AML-193 (cell line): ENCODE measurements at places on chromosomes 16 and 17.

DNA sequence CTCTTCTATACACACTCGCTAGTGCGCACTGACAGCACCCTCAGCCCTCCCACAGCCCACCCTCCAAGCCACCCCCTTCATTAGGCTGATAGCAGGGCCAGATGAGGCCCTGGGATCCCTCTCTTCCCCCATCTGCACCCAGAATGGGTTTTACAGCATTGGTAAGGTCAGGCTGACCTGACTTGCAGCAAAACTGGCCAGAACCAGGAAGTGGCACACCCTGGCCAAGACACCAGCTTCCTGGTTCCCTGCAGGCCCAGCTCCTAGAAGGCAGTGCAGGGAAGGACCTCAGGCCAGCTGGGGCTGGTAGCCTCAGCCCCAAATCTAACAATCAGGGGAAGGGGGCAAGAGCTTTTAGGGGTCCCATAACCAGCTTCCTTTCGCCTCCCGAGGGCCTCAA, 50.0 kb upstream of the MRPS23 start:
- DNase-seq = peak; percentile 77

- DNase-seq = no peak
Measured at GRCh38 chr16:84593825-84594724, 23.8 kb downstream of the COTL1 start.

DNA sequence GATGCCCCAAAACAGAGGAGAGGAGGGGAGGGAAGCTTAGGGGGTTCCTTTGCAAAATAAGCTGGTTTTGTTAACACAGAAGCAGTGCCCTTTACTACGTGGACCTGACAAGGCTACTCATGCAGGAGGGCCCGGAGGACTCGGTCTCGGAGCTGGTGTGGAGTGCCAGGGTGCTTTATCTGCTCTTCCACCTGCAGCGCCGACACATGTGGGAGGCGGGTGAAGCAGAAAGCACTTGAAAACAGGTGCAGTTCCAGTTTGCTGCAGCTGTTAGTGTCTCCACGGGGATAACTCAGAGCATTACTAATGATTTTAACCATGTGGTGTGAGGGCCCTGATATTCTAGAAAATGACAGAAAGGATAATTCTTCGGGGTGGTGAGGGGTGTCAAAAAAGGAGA, 35.0 kb upstream of the MNT start:
- DNase-seq = no peak

- DNase-seq = no peak
Measured at GRCh38 chr16:11726008-11726407, 16.6 kb downstream of the TXNDC11 start.

DNA sequence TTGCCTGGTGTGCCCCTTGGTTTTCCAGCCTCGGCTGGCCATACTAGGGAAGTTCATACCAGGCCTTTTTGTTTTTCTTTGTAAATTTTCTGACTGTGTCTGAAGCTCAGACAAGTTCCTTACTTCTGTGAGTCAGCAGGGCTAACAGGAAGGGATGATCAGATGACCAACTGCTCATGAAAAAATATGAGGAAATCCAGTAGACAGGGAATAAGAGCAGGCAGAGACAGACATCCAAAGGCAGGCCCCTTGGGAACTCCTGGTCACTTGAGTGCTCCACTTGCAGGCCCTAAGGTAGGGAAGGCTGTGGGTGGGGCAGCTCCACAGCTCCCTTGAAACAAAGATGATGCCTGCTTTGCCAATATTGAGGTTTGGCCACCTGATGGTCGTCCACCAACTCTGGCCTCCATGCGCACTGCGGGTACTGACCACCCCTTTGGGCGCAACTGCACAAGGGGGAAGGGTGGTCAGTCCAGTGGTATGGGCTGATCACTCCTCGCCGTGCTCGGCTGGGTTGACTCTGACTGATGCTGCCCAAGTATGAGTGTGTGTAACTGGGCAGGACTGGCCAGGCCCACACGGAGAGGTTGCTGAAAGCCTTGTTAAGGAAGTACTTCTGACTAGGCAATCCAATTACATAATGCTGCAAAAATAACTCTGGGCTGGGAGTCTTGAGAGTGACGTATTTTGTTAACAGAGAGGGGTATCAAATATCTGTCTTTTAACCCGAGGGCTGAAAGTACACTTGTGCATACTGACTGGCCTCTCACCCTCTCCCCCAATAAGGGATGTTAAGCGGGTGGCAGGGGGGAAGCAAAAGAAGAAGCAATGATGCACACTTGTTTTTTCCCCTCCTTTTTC, 20.8 kb upstream of the ZFHX3 start:
- peak; percentile 75 for DNase-seq

DNA sequence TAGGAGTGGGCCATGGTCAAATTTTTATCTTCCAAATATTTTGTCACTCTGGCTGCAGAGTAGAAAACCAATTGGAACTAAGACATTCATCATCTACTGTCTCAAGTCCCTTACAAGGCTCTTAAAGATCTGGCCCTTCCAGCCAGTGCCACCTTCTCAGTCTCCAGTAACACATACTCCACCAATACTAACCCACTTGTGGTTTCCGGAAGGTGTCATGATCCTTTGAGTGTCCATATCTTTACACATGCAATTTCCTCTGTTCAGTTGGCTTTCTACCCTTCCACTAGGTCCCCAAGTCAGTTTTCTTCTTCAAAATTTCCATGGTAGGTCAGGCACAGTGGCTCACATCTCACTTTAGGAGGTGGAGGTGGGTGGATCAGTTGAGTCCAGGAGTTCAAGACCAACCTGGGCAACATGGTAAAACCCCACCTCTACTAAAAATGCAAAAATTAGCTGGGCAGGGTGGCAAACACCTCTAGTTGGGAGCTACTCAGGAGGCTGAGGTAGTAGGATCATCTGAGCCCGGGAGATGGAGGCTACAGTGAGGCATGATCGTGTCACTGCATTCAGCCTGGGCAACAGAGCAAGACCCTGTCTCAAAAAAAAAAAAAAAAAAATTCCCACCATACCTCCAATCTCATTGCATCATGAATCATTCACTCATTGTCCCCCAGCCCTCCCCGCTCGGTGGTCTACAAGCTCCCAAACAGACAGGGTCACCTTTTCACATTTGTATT, 6.0 kb upstream of the GRB2 start:
- peak; percentile 77 for DNase-seq

- DNase-seq = no peak
Measured at GRCh38 chr16:1982013-1982433, 754 bp upstream of the NOXO1 start.

- DNase-seq = no peak
Measured at GRCh38 chr17:58531661-58532554, 17.5 kb upstream of the MTMR4 start.

GRCh38 chr17:2865228-2865627, 69.0 kb downstream of the RAP1GAP2 start:
- no peak for DNase-seq

GRCh38 chr16:55534756-55535155, 25.9 kb downstream of the LPCAT2 start:
- no peak for DNase-seq

DNA sequence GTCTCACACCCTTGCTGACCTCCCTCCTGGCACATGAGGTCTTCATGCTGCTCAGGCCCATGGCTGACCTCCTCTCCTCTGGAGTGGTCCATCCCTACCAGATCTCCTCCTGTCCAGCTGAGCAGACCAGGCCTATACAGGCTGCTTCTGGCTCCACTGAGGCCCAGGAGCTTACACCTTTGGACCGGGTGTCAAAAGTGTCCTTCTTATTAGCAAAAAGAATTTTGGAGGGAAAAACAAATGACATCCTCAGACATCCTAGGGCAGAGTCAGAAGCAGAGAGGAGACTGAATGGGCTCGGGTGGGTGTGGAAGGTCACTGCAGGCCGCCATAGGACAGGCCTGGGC, 38.1 kb downstream of the WSB1 start:
- no peak for DNase-seq

DNA sequence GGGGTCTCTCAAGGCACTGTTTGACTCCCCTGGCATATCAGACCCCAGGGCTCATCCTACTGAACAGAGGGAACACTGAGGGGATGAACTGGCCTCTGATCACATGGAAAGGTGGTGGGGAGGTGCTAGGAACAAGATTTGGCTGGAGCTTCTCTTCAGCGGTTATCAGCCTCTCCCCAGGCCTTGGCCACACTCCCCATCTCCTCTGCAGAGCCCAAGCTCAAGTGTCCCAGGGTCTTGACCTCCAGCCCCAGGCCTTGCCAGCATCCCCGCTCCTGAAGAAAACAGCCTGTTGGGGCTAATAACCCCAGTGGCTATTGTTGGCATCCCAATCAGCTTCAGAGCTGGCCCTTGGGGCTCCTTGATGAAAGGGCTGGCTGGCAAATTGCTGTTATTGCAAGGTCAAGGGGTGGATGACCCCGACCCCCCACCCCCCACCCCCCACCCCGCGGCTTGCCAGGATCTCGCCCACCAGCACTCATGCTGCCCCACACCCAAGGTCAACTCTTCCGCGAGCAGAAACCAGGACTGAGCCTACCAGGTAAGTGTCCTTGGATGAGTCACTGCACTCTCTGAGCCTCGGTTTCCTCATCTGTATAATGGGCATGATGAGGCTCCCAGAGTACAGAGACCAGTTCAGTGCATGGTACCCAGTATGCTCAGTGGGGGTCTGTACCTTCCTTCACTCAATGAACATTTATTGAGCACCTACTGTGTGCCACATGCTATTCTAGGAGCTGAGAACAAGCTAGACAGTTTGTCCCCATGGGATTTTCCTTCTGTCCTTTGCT, 18.8 kb upstream of the FAM83G start:
- no peak for DNase-seq

DNA sequence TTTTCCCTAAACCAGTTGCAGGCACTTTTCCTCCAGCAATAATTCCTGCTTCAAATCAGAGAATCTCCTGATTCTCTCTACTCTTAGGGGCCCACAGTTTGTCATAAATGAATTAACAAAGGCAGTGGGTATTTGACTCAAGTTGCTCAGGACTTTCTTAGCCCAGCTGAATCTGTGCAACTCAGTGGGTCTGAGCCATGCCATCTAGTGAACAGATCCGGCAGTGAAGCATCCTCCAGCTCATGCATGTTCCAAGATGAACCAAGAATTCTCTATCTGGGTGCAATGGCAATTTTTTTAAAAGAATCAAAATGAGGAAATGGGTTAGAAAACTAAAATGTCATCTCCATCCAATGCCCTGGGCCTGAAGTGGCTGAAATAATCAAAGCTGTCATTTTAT, 575.2 kb upstream of the CDH11 start:
- DNase-seq = no peak

- no peak for DNase-seq
Measured at GRCh38 chr16:66278604-66279262, 87.8 kb upstream of the CDH5 start.

GRCh38 chr17:62693616-62694409, 66.3 kb downstream of the MRC2 start:
- no peak for DNase-seq

DNA sequence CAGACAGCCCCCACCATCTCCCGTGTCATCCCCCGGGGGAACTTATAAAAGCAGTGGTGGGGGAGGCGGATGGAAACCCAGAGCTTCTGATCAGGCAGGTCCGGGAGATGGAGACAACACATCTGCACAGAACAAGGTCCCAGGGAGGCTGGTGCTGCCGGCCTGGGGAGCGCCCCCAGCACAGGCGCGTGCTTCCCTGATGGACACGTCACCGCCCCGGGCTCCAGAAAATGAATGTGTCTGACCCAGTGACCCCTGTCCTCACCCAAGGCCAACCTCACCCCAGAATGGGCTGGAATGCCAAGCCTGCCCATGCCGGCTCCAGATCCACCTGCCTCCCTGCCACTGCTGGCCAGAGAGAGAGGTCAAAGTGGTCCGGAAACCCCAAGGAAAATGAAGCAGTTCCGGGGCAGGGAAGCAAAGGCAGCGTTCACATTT, 12.5 kb downstream of the SLC7A5 start:
- no peak for DNase-seq

DNA sequence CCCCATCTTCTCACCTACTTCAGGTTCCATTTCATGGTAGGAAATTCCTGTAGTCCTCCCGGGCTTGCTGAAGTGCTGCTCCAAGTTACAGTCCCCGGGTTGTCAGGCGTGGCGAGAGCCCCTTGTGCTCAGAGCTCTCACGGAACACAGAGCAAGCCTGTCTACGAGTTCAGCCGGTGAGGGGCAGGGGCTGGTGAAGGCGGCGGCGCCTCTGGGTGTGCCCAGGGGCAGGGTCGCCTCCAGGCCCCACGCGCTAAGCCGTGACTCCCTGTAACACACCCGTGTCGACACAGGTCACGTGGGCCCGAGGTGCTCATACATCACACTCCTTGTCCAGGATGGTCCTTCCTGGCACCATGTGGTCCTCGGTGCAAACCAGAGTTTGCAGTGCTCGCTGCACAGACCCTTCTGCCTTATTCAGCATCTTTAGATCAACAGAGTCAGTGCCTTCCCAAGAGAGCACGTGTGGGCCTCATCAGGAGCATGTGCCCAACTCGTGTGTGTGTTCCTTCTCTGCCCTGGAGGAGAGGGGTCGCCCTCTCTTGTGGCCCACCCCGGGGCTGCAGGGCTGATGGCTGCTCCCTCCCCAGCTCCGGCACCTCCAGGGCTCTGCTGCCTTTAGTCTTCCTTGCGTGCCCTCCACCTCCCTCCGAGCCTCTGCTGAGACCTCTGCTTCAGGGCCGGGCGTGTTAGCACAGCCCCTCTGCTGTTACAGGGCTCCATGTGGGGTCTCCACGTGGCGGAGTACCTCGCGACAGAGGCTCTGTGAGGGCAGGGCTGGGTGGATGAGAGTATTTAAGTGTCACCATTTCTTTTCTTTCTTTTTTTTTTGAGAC, 51.2 kb downstream of the WDR45B start:
- no peak for DNase-seq

- peak; percentile 7 for DNase-seq
Measured at GRCh38 chr16:49183911-49184310, 97.7 kb downstream of the CBLN1 start.

GRCh38 chr16:67277294-67277998, 1.9 kb upstream of the PLEKHG4 start:
- DNase-seq = peak; percentile 12

DNA sequence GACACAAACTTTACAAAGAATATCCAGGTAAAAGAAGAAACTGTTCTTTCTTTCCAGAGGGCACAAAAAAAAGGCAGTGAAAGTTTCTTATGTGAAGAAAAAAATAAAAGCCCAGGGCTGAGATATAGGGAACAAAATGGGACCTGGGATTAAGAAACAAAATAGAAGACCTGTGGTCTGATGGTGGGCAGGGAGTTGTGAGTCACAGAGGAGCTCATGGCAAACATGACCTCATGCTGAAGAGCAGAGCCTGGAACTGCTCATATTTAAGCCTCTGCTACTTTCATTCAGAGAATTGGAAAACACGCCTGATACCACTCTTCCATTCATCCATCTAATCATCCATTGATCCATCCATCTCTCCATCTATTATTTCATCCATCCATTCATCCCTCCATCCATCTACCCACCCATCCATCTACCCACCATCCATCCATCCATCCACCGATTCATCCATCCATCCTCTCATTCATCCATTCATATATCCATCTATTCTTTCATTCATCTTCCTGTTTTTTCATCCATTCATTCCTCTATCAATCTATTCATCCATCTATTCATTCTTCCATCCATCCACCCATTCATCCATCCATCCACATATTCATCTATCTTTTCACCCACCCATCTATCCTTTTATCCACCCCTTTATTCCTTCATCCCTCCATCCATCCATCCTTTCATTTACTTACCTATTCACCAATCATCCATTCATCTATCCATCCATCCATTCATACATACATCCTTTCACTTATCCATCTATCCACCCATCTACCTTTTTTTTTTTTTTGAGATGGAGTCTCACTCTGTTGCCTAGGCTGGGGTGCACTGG, 30.0 kb downstream of the WFDC1 start:
- DNase-seq = no peak
